ENCODE measurements at places on chromosomes 2 and 18. TPM values are rescaled to one million over a fixed set of nuclear protein-coding genes. Genes with fewer than 3 reads are reported as not detected.

FLACC1 gene
- total RNA-seq, result 3.6 TPM

CDK5R2 gene
- total RNA-seq, result not detected

RAB27B gene
- total RNA-seq, result 22.2 TPM

MAL gene
- total RNA-seq, result 21.2 TPM

- no peak overlapping the region for H3K4me3 ChIP-seq
- no peaks in the 10 kb centered on the region for H3K4me1 ChIP-seq
- no peaks in the 10 kb centered on the region for H3K27me3 ChIP-seq
- H3K27ac ChIP-seq, result no peak overlapping the region
- no peak for DNase-seq
- no peaks in the 10 kb centered on the region for H3K36me3 ChIP-seq
Measured at GRCh38 chr2:1207962-1208510, 205.2 kb upstream of the TPO start.

GRCh38 chr2:119857742-119858141 lies 98.0 kb downstream of the PTPN4 start:
- H3K27me3 ChIP-seq, result no peaks in the 10 kb centered on the region
- H3K4me3 ChIP-seq, result no peak overlapping the region
- H3K27ac ChIP-seq, result no peak overlapping the region
- peaks cover 4% of the 10 kb centered on the region for H3K4me1 ChIP-seq
- no peaks in the 10 kb centered on the region for H3K36me3 ChIP-seq

DNA sequence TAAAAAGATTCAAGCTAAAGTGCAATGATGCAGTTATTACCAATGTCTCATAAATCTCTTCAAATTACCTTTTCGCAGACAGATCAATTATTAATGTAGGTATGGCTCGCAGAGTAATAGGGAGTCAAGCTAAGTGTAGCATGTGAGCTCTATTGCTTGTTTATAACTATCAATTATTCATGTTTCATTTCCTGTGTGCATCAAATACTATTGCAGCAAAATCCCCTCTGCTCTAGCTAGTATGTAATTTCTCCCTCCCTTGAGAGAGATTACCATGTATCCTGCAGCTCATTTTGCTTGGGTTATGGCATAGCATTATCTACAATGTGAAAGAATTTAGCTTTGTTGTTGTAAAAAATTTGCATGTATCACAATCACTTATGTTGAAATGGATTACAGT lies 65.6 kb upstream of the SCN1A start:
- no peak overlapping the region for H3K27ac ChIP-seq
- H3K4me1 ChIP-seq, result no peaks in the 10 kb centered on the region
- H3K4me3 ChIP-seq, result no peak overlapping the region
- H3K27me3 ChIP-seq, result no peaks in the 10 kb centered on the region
- no peaks in the 10 kb centered on the region for H3K36me3 ChIP-seq

GRCh38 chr2:191155608-191156071 lies 4.8 kb upstream of the STAT4 start:
- no peak for DNase-seq
- H3K4me1 ChIP-seq, result no peaks in the 10 kb centered on the region
- no peak overlapping the region for H3K4me3 ChIP-seq
- H3K27ac ChIP-seq, result no peak overlapping the region

GRCh38 chr18:71450257-71450656 lies 1093.9 kb downstream of the CBLN2 start:
- no peaks in the 10 kb centered on the region for H3K4me1 ChIP-seq
- H3K36me3 ChIP-seq, result no peaks in the 10 kb centered on the region
- no peaks in the 10 kb centered on the region for H3K27me3 ChIP-seq

- no peak overlapping the region for H3K27ac ChIP-seq
- H3K36me3 ChIP-seq, result no peaks in the 10 kb centered on the region
- no peaks in the 10 kb centered on the region for H3K27me3 ChIP-seq
- peak overlapping the region; percentile 6 for H3K4me3 ChIP-seq
Measured at GRCh38 chr18:76467371-76468190, 27.5 kb downstream of the ZNF516 start.

- H3K4me1 ChIP-seq, result no peaks in the 10 kb centered on the region
- no peak overlapping the region for H3K27ac ChIP-seq
- no peak for DNase-seq
- no peaks in the 10 kb centered on the region for H3K36me3 ChIP-seq
- H3K27me3 ChIP-seq, result no peaks in the 10 kb centered on the region
- no peak overlapping the region for H3K4me3 ChIP-seq
Measured at GRCh38 chr2:238131761-238132462, 6.6 kb upstream of the KLHL30 start.

GRCh38 chr2:72718876-72719275 lies 107.0 kb downstream of the EXOC6B start:
- no peak for DNase-seq
- H3K36me3 ChIP-seq, result no peaks in the 10 kb centered on the region
- peaks cover 7% of the 10 kb centered on the region for H3K4me1 ChIP-seq
- no peaks in the 10 kb centered on the region for H3K27me3 ChIP-seq

- no peaks in the 10 kb centered on the region for H3K4me1 ChIP-seq
- no peak overlapping the region for H3K4me3 ChIP-seq
- no peak for DNase-seq
- no peaks in the 10 kb centered on the region for H3K27me3 ChIP-seq
- no peak overlapping the region for H3K27ac ChIP-seq
Measured at GRCh38 chr2:151886241-151886640, 58.0 kb upstream of the ARL5A start.

- no peaks in the 10 kb centered on the region for H3K36me3 ChIP-seq
- no peak for DNase-seq
- no peak overlapping the region for H3K4me3 ChIP-seq
- no peak overlapping the region for H3K27ac ChIP-seq
- H3K4me1 ChIP-seq, result no peaks in the 10 kb centered on the region
Measured at GRCh38 chr18:52394602-52395001, 54.6 kb downstream of the DCC start.
